ENCODE measurements at places on chromosomes 6 and 20.

GRCh38 chr6:20812776-20813175 is 278.5 kb downstream of the CDKAL1 start:
- DNase-seq = no peak

DNA sequence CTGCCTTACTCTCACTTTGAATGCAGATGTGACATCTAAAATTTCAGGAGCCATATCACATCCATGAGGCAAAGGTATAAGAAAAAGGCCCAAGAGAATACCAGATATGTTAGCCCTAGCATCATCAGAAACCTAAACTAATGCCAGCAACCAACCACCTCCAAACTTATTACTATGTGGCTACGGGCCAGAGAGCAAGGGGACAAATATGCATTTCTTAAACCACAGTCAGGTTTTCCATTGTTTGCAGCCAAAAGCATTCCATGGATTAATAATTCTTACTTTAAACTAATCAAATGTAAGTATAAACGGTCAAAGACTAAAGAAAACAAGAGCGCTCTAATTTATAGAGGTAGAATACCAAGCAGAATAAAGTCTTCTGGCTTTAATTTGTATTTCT is 84.7 kb downstream of the TASP1 start:
- no peak for DNase-seq

- no peak for DNase-seq
Observed at GRCh38 chr6:142883011-142883410, 62.0 kb downstream of the HIVEP2 start.

DNA sequence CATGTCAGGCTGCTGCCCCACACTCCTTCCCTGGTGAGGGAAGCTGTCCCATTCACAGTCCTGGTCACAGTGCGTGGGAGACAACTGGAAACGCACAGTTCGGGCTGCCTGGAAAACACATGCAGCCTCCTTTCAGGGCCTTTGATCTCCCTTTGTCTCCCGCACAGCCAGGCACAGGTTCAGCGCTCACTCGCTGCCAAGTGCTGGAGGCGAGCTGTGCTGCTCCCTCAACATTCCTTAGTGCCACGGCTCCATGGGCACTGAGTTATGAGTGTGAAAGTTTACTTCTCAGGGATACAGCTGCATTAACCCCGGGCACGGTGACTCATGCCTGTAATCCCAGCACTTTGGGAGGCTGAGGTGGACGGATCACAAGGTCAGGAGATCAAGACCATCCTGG is 9.1 kb downstream of the YTHDF1 start:
- no peak for DNase-seq

- DNase-seq = no peak
Observed at GRCh38 chr6:168578036-168578435, 137.1 kb downstream of the SMOC2 start.

- no peak for DNase-seq
Observed at GRCh38 chr6:28311139-28311823, 24.7 kb downstream of the ZSCAN31 start.

- DNase-seq = no peak
Observed at GRCh38 chr6:23140871-23141270, 571.5 kb downstream of the HDGFL1 start.

- DNase-seq = no peak
Observed at GRCh38 chr20:52145587-52145986, 46.0 kb downstream of the ZFP64 start.

GRCh38 chr20:61044499-61044898 is 207.6 kb upstream of the CDH4 start:
- DNase-seq = no peak

DNA sequence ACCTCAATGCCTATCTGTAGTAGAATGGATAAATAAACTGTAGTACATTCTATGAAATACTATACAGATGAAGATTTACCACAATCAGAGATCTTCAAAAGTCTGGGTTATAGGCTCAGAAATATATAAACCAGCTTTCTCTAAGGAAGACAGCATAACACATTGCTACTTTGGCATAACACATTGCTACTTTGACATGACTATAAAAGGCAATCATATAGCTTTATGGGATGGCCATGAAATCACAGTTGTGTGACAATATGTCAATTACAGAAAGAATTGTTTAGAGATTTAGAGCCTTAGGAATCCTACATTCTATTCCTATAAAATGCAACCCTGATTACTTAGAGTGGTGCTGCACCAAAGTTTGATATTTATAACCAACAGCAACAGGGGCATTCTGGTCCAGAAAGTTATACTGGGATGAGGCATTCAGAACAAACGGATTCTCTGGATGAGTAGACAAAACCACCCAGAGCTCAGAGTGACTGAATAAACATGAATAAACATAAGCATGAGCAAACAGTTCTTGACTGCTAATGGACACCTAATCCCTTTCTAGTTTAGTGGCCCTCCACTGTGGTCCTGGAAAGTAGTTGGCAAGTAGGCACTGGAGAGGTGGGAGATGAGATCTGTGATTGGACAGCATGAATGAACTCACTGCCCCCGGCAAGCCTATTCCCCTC is 12.0 kb downstream of the TTI1 start:
- DNase-seq = no peak

GRCh38 chr6:25608558-25609174 is 43.3 kb upstream of the SCGN start:
- DNase-seq = no peak

GRCh38 chr6:105077596-105078385 is 102.0 kb downstream of the POPDC3 start:
- peak; percentile 36 for DNase-seq

DNA sequence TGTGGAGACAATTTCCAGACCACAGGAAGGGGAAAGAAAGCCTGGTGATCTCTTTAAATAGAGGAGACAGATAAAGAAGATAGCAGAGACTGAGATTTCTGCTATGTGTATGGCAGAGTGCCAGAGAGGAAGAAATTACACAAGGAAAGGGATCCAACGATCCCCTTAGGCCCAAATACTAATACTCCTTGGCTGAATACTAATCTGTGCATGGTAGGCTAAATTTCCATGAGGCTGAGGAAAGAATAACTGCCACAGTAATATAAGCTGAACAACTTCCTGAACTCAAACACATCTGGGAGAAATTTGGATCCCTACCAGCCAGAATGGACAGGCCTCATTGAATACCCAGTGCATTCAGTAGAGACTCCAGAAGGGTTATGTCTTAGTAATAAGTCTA is 83.3 kb upstream of the TNFAIP3 start:
- no peak for DNase-seq

GRCh38 chr6:17179530-17180073 is 77.8 kb downstream of the STMND1 start:
- DNase-seq = no peak

GRCh38 chr6:47977314-47977713 is 133.7 kb downstream of the PTCHD4 start:
- no peak for DNase-seq

DNA sequence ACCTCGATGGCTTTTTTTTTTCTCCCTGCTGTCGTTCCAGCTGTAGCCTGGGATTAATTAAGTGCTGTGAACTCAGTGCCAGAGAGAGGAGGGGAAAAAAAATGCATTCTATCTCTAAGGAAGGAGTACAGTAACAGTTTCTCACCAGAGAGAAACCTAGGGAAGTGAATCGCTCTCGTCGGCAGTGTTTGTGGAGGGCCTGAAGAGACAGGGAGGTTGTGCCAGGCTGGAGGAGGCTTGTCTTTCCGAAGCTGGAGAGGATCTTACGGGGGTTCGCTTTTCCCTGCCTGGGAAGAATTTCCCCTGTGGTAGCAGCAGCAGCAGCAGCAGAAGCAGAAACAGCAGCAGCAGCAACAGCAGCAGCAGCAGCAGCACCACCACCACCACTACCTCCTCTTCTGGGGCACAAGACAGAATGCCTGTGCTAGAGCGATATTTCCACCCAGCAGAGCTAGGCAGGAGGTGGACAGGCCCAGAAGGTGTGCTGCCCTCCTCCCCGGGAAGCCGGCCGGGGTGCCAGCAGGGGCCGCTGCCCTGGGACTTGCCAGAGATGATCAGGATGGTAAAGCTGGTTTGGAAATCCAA is 186.5 kb downstream of the PDE7B start:
- peak; percentile 3 for DNase-seq

- no peak for DNase-seq
Observed at GRCh38 chr6:128719786-128720185, 163.2 kb upstream of the LAMA2 start.

- DNase-seq = no peak
Observed at GRCh38 chr6:30037182-30037788, 23.8 kb upstream of the POLR1H start.

- DNase-seq = no peak
Observed at GRCh38 chr20:19257865-19258264, 45.4 kb downstream of the SLC24A3 start.

GRCh38 chr6:158476389-158476788 is 83.5 kb upstream of the TMEM181 start:
- no peak for DNase-seq

- no peak for DNase-seq
Observed at GRCh38 chr20:24698706-24699206, 229.3 kb downstream of the SYNDIG1 start.

DNA sequence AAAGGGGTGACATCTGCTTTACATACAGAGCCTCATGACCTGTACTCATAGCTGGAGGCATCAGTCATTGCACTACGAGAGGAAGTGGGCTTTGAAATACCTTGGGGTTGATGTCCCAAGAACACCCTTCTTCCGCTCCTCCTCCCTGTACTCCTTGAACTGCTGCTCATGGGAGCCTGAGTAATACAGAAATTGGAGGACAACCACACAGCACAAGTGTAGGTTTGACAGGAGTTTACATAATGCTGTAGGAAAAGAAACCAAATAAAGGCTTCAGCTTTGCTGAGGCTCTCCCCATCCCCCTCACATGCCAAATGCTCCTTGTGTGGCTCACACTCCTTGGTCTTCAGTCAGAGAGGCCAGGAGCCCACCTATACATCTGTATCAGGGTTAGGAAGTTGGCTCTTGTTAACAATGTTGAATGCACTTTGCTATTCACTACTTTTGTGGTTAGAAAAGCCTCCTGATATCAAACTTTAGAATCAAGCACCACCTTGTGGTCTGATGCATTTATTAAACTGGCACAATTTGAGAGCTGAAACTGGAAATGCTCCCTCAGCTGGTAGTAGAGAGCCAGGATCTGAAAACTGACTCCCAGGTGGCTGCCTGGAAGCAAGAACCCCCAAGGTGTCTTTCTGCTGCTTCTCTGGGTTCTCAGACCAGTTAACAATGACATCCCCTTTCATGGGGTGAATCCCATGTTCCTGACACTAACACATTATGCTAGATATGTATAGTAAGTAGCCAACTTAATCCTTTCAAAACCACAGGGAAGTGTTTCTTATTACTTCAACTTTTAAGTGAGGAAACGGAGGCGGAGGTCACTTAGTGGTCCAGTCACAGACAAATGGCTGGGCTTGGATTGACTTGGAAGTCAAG is 56.2 kb upstream of the EDN1 start:
- DNase-seq = peak; percentile 7

DNA sequence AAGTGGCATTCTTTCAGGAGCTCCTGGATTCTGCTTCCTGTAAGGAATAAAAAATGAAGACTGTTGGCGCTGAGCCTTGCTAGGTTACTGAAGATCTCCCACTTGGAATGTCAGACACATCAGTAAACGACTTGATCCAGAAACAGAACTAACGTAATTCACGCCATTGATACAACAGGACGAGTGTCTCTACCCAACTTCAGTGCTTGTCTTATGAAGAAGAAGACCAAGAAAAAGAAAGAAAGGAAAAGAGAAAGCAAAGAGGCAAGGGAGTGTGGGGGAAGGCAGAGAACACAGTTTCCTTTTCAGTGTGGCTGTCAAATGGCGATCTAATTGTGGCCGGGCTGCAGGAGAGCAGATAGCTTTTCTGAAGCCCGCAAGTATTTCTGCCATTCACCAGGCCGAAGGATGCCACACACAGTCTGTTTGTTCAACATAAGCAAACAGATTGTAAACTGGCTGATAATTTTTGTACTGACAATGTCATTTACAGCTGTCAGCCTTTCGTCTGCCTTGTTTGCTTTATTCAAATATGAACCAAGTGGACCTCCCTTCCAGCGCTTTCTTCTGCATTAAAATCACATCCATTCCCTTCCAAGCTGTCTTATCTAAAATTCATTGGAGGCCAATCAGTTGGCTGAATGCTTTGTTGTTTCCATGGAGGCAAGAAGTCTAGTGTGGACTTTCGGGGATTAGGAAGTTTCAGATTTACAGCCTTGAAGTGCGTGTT is 180.6 kb downstream of the FOXA2 start:
- DNase-seq = no peak

GRCh38 chr20:13220904-13221297 is at the start of gene ISM1:
ISM1 (plus strand) TSS chr20:13221274; CDS start chr20:13221777, 503 bp downstream.
- no peak for DNase-seq

- peak; percentile 44 for DNase-seq
Observed at GRCh38 chr20:46930640-46931339, 36.1 kb downstream of the EYA2 start.

DNA sequence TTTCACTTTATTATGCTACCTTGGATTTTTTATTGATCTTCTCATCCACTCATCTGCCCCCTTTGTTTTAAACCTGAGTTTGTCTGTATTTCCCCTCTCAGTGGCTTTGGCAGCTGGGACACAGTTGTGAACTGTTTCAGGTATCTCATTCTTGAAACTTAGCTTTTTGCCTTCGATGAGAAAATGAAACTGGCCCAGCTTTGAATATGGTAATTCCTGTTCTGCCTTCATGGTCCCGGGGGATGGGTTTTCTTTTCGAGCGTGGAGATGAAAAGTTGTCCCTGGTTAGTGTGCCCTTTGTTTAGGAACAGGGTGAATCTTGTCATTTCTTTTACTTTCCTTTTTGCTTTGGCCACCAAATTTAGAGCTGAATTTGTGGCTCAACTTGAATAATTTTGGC is 25.6 kb downstream of the DHX35 start:
- DNase-seq = no peak

DNA sequence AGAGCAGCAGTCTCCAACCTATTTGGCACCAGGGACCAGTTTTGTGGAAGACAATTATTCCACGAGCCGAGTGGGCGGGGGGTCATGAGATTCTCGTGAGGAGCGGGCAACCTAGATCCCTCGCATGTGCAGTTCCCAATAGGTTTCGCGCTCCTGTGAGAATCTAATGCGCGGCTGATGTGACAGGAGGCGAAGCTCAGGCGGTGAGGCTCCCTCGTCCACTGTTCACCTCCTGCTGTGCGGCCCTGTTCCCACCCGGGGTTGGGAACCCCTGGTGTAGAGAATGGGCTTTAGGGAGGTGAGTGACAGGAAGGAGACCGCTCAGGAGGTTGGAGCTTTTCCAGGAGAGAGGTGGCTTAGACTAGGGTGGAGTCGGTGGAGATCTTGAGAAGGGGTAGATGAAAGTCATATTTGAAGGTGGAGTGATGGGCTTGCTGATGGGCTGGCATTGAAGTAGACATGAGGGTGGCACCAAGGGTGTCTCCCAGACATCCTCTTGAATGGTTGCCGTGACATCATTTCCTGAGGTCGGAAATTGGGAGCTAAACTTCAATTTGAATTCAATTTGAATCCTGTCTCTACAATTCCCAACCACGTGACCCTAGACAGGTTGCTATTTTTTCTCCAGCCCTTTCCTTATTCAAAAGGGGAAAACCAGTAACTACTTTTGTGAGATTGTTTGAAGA is 1.5 kb upstream of the RAD21L1 start:
- DNase-seq = no peak

DNA sequence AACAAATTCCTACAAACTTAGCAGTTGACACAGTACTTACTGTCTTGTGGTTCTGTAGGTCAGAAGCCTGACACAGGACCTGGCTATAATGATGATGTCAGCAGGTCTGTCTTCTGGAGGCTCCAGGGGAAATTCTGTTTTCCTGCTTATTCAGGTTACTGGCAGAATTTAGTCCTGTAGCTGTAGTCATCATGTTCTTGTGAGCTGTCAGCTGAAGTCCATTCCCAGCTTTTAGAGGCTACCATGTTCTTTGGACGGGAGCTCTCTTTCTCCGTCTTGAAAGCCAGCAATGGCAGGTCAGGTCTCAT is 99.2 kb downstream of the HIVEP1 start:
- DNase-seq = no peak

Data from NCI-H1694 (cell line).